ENCODE measurements at places on chromosomes 1 and 21.
A peak's percentile ranks its signal among the peaks of the same experiment; 100 is the strongest.

- no peak for DNase-seq
Observed at GRCh38 chr1:85623061-85623471, 42.5 kb downstream of the CCN1 start.

- no peak for DNase-seq
Observed at GRCh38 chr1:58434181-58434580, 112.3 kb downstream of the OMA1 start.

DNA sequence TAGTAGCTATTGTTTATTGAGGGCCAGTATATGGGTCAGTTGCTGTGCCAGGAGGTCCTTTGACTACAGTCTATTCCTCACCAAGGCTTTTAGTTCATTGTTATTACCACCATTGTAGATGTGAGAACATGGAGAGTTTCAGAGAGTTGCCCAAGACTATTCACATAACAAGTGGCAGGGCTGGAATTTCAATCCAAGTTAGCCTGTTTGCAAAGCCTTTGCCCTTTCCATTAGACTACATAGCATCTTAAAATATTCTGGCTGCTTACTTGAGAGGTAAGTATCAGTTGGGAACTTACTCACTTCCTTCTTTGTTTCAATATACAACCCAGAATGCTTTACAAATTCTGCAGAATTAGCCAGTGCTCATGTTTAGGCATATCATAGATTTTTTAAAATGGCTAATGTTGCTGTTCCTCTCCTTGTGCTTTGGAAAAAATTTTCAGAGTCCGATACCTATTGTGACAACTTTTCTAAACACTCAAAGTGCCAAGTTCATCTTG, 141.2 kb downstream of the FGGY start:
- DNase-seq, result no peak

DNA sequence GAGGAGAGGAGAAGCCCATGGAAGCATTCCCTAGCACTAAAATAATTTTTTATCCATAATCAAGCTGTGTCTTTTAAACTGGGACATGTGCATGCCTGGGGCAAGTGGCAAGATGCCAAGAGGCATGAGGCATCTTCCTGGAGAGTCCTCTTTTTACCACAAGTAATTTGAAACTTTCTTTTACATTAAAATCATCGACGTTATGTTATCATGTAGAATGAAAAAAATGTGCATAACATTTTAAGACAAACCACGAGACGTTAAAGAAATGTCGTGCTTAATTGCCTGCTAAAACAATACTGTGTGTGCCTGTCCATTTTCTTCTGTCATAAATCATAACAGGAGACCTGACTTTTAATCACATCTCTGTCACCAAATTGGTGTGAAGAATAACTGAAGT, 1.5 kb downstream of the STYXL2 start:
- no peak for DNase-seq

GRCh38 chr1:97758541-97759057, 162.2 kb downstream of the DPYD start:
- no peak for DNase-seq

DNA sequence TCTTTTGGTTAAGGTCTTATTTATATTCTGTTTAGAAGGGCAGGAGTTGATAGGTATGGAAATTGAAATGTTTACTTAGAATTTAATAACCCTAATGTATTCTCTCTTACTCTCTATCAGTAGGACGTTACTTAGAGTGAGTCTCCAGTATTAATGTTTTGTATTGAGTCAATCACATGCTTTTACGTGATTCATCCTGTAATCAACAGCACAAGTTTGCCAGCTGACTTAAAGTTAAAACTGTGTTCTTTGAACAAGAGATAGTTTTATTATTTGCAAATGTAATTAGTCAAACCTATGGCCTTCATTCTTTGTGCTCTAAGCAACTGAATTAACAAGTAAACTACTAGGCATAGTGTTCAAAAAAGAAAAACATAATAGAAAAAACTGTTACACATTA, 57.3 kb downstream of the PKN2 start:
- DNase-seq, result no peak

DNA sequence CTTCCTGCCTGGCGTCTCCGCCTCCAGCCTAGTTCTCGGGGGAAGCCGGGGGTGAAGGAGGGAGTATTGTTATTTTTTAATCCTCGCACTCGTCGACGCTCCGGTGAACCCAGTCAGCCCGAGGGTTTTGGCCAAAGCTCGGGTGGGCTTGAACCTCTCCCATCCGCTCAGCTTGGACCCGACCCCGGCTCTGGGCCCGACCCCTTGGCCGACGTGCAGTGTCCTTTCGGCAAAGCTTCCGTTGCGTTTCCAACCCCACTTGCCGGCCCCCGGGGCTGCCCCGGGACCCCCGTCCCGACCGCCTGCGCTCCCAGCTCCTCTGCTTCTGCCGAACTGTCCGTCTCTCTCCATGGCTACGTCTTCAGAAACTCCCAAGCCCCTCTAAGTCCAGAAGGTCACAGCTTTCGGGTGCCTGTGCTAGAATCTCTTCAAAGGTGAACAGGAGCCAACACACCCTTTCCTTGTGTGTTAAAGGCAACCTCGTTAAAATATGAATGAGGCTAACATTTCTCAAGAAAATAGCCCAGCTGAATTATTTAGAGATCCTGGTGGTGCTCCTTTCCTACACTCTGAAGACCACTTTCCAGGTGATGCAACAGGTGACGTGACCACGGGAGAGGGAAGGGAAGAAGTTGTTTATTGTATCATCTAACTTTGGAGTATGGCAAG, 647 bp downstream of the DESI2 start:
- DNase-seq, result peak; percentile 38

GRCh38 chr1:25503551-25504426, 39.6 kb upstream of the LDLRAP1 start:
- no peak for DNase-seq

- no peak for DNase-seq
Observed at GRCh38 chr1:220921971-220922635, 42.9 kb downstream of the HLX start.

- DNase-seq, result no peak
Observed at GRCh38 chr1:176932114-176933104, 232.1 kb downstream of the ASTN1 start.

GRCh38 chr1:32386676-32387392, 7.4 kb downstream of the BSDC1 start:
- DNase-seq, result no peak

DNA sequence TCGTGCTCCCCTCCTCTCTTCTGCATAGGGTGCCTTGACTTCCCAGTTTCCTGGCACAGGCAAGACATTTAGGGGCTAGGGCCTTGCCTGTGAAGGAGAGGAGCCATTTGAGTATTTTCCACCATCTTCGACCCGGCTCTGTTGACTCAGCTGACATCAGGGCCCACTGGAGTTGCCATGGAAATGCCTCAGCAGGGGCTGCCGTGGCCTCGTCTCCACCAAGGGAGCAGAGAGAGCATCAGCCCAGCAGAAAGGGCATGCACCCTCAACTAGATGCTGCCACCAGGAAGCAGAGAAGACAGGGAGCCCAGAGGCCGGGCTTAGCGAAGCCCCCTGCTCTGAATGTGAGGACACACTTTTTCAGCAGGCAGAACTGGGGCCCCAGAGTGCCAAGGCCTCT, 101.9 kb upstream of the ACTL8 start:
- no peak for DNase-seq

DNA sequence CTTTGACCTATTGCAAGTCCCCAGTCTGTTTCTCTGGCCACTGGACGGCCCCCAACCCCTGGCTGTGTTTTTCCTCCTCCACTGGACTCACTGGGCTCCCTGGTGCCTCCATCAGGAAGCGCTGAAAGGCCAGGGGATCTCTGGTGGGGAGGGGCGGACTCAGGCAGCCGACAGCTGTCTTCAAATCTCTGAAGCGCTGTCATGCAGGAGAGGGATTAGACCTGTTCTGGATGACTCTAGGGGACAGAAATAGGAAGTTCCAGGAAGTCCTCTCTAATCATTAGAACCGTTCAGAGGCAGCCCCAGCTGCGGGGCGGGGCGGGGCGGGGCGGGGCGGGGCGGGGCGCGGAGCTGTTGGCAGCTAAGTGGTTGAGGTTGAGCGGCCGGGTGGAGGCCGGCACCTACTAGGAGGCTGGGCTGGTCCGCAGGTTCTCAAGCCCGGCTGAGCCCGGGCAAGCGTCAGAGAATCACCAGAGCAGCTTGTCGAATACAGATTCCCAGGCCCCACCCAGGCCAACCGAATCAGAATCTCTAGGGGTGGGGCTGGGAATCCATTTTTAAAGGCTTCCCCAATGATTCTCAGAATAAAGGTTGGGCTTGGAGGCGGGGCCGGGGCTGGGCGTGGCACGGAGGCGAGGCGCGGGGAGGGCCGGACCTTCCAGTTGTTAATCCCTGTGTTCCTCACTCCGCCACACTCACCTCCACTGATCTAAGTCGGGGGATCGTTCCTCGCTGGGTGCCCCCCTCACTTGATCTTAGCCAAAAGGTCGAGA, 11.4 kb upstream of the PHLDA3 start:
- peak; percentile 71 for DNase-seq

GRCh38 chr1:28921286-28921869, 7.0 kb downstream of the EPB41 start:
- DNase-seq, result no peak

- DNase-seq, result no peak
Observed at GRCh38 chr1:26405281-26405915, 5.2 kb upstream of the LIN28A start.

DNA sequence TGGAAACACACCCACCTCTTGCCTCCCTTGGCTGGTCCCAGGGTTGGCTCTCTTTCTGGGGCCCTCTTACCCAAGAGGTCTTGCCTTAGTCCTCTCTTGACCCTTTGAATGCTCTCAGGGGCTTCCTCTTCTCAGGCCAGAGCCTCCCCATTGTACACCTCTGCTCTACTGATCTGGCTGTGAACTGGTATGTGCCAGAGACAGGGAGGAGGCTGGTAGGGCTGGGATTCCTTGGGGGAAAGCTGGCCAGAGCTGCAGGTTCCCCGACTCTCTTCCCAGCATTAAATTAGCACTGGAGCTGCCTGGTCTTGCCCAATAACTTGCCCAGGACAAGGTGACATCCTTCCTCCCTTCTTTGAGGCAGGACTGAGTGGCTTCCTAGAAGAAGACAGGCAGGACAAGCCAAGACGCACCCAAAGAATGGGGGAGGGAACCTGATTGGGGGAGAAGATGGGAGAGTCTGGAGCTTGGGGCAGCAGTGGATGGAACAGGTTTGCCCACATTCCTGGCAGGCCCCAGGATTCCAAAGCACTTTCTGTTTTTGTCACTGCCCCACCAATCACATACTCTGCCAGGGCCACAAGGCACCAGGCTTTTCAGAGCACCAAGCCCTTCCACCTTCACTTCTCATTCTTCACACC, 37.2 kb upstream of the CITED4 start:
- DNase-seq, result no peak

- no peak for DNase-seq
Observed at GRCh38 chr1:160837558-160838205, 25.0 kb downstream of the CD244 start.

DNA sequence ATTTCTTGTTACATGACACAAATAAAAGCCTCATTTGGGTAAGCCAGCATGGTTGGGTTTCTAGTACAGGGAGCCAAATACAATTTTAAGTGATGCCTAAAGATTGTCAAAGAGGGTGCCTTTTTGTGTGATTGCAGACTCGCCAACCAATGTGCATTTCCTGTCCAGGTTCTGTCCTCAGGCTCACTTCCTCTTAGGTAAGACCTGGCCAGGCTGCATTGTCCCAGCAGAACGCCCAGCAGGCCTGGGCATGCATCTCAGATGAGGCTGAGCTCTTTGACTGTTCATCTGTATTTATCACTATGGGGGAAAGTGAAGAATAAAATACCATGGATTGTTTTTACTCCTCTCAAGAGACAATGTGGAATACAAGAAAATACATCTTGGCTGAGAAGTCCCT, 49.7 kb downstream of the KCNC4 start:
- no peak for DNase-seq

DNA sequence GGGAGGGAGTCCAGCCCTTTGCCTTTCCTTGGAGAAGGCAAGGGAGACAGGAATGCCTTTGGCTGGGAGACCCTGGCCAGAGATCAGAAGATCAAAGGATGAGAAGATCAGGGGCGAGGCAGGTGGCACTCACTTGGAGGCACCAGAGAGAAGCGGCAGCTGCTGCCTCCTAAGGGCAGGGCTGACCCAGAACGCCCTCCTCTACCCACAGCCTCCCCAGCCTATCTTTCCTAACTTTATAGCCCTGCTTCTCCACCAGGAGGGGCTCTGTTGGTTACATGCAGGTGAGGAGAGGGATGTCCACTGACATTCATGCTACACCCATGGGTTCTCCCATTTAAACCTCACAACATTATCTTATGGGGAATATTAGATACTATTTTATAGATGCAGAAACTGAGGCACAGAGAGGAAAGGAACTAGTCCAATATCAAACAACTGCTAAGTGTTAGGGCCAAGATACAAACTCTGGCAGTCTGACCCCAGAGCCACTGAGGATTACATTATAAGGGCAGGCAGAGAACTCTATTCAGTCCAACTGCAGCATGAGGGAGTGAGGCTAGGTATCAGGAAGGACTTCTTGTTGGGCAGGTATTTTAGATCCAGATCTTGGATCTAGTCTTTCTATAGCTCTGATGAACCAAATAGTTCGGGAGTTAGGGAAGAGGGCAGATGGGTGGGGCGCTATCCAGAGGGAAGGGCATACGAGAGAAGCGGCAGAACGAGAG, 19.9 kb downstream of the LGR6 start:
- no peak for DNase-seq

DNA sequence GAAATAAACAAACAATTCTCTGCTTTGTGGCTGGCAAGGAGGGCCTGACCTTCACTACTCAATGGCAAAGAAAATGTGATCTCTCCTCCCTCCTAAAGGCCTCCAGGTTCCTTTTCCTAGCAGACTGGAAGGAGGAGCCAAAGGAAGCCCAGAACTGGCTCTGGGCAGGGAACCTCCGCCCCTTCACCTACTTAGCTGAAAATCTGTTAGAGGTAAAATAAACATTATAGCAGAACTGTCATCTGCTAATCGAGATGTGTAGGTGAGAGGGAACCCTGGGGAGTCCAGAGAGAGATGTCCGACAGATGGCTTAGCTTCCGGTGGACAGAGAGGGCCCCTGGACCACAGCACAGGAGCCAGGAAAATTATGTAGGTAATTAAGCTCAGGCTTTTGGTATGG, 75.2 kb upstream of the KCNA3 start:
- DNase-seq, result no peak

GRCh38 chr1:54995835-54996234, 2.9 kb upstream of the BSND start:
- DNase-seq, result no peak
